A549 treated with Hydrocortisone at 1 μM for 4 hours (cell line): ENCODE measurements at places on chromosomes 6 and 20. TPM values are rescaled to one million over a fixed set of nuclear protein-coding genes. Genes with fewer than 3 reads are reported as not detected.

PM20D2 gene
- total RNA-seq: 9.3 to 16.4 TPM (median 13.8 TPM) in 5 replicates

GCNT2 gene
- total RNA-seq: 4.6 to 7.8 TPM (median 4.9 TPM) in 5 replicates

OLIG3 gene
- not detected in 5 replicates for total RNA-seq

PACRG gene
- total RNA-seq: 0.09 TPM in 1 of 5 replicates, not detected in the others

LRRC1 gene
- total RNA-seq: 6.0 to 6.4 TPM (median 6.2 TPM) in 5 replicates

PTK7 gene
- total RNA-seq: 3.9 to 5.1 TPM (median 4.6 TPM) in 5 replicates

GPANK1 gene
- 9.3 to 11.4 TPM (median 11.1 TPM) in 5 replicates for total RNA-seq

BACH2 gene
- total RNA-seq: 0.53 to 1.6 TPM (median 0.70 TPM) in 5 replicates

SYTL3 gene
- total RNA-seq: 1.3 to 1.9 TPM (median 1.6 TPM) in 5 replicates

SLC22A2 gene
- total RNA-seq: 0.05 to 0.18 TPM (median 0.05 TPM) in 3 of 5 replicates, not detected in the others

RNF39 gene
- 0.05 to 0.06 TPM (median 0.05 TPM) in 3 of 5 replicates, not detected in the others for total RNA-seq

SLCO4A1 gene
- 11.4 to 13.4 TPM (median 12.6 TPM) in 5 replicates for total RNA-seq

OR2H2 gene
- not detected in 5 replicates for total RNA-seq

SMAP1 gene
- total RNA-seq: 17.7 to 19.3 TPM (median 18.3 TPM) in 5 replicates

CD83 gene
- 1.6 to 2.1 TPM (median 1.9 TPM) in 5 replicates for total RNA-seq

SNAP25 gene
- 13.5 to 19.1 TPM (median 17.8 TPM) in 5 replicates for total RNA-seq

CTAGE9 gene
- not detected in 5 replicates for total RNA-seq

CAPN11 gene
- total RNA-seq: 0.05 to 0.06 TPM (median 0.05 TPM) in 3 of 5 replicates, not detected in the others

VNN1 gene
- total RNA-seq: 0.03 to 0.15 TPM (median 0.06 TPM) in 5 replicates

BFSP1 gene
- total RNA-seq: 3.8 to 4.6 TPM (median 4.3 TPM) in 5 replicates
